ENCODE measurements at places on chromosomes 2 and 18.

- peak; percentile 11 for DNase-seq
Observed at GRCh38 chr2:230000118-230000841, 68.4 kb downstream of the SLC16A14 start.

DNA sequence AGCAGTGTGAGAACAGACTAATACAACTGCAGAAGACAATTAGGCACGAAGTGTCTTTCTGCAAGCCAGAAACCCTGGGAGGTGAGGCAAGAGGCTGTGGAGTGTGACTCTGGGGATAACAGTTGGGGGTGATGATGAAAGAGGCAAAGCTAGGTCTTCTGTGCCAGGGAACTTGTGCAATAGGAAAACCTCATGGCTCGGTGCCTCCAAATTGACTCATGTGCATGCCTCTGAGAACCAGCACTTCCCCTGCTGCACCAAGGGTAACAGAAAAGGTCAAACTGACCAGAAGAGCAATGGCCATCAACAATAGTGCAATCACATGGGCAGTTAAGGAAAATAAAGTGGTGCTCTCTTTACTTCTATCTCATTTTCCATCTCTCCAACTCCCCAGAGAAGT is 136.4 kb downstream of the SCG2 start:
- DNase-seq: peak; percentile 90

DNA sequence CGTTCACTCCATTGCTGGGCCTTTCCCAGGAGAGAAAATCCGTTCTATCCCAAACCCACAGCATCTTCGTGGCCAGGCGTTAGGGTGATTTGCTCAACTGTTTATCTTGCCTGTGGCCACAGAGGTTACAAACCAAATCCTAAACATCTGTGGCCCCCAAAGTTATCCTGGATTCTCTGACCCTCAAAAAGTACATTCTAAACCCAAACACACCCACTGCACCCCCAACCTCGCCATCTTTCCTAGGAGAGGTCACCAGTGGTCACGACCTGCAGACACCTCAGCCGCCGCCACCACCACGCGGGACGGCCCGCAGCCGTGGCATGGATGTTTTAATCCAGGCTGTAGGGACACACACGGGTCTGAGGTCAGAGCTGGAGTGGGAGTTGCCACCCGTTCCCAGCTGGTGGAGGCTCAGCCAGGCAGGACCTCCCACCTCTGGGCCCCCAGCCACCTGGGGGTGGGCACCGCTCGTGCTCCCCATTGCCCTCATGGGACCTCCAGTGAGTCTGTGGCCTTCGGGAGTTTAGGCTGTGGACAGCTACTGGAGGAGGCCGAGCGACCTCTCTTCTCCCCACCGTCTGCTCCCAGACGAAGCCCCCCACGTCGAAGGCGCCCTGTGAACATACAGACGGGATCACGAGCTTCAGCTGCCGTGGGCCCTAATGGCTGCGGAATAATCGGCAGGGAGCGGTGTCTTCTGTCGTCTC is 72.0 kb downstream of the KCNG2 start:
- DNase-seq: no peak

GRCh38 chr2:118696786-118697465 is 150.5 kb downstream of the EN1 start:
- peak; percentile 34 for DNase-seq

GRCh38 chr2:144213797-144214196 is 306.1 kb downstream of the ZEB2 start:
- DNase-seq: no peak
